Stimulated activated memory B cell treated with anti-CD40 and anti-IgM and Interleukin-4, amounts not matched to agents 10 μg/mL and 1 μg/mL and 100 μg/mL, for 72 hours (primary cell): ENCODE measurements at places on chromosomes 1 and 21.

DNA sequence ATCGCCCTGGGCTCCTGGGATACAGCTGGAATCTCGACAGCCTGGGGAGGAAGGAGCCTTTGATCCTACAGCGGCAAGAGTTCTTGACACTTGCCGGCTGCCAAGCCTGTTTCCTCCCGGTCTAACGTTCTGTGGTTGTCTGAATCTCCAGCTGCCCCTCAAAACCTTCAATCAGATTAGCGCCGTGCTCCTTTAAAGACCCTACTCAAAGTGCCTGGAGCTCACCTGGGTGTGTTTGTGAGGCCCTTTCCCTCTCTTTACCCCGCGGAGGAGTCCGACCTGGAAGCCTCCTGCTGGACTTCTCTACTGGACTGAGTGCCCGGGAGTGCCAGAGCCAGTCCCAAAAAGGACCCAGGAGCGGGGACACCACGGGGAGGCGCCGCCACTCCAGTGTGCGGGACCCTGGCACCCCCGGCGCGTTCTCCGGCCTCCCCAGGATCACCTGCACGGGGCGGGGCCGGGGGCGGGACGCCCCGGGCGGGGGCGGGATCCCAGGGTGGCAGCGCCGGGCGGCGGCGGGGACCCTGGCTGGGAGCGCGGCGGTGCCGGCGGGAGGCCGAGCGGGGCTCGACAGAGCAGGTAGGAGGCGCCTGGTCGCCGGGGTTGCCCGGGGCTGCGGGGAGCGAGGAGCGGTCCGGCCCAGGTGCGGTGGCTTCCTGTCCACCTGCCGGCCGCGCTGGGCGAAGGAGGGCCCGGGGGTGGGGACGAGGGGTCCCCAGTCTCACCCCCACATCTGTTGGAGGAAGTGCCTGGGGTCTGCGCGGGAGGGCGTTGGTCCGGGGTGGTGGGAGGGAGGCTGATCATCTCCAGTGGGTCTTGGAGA lies at the start of gene NCMAP:
TSS of gene NCMAP (plus strand) at position 497 of the 823 bp plus-strand sequence. CDS start 39,344 bp downstream, outside the sequence.
- peak; percentile 61 for ATAC-seq

DNA sequence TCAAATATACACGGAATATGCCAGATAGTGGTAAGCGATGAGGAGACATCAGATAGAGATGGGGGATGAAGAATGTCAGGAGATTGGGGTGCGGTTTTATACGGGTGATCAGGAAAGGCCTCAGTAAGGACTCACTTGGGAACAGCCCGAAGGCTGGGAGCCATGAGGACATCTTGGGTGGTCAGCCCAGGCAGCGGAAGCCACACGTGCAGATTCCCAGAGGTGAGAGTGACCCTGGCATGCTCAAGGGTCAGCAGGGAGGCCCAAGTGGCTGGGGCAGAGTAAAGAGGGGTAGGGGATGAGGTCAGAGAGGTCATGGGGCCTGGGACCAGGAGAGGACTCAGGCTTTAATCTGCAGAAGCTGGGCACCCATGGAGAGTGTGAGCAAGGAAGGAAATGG lies 106.6 kb downstream of the MATN1 start:
- no peak for ATAC-seq

GRCh38 chr1:236120721-236121153 lies 21.6 kb upstream of the GPR137B start:
- ATAC-seq, result peak; percentile 55

DNA sequence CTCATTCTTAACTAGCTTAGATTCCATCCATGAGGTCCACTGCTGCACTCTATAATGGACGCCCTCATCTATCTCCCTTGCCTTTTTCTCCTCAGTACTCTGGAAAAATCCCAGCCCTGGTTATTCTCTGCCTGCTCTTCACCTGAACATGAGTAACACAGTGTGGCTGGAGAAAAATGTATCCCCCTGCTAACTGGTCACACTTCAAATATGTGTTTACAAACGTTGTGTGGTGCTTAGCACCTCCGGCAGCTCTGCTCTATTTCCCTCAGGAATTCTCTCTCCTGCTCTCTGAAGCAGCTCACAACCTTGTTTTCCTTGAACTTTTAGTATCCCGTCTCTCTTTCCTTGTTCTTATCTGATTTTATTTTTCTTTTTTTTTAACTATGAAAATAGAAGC lies 4.1 kb downstream of the SCCPDH start:
- ATAC-seq, result no peak

GRCh38 chr21:45819478-45820170 lies 161.9 kb upstream of the COL6A1 start:
- no peak for ATAC-seq

DNA sequence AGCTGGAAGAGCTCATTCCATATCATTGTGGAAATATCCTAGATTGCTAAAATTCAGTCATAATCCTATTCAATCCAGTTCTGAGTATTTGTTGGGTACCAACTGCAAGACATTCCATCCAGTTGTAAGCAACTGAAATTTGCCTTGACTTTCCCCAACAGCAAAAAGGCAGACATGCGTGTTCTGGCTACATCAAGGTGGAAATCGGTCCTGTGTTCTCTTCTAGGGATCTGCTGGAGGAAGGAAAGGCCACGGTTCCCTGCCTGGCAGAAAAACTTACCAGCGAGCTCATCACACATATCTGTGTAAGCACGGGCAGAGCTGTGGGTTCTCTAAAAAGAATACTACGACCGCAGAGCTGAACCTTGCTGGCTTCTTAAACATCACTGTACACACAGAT lies 17.5 kb downstream of the MX1 start:
- no peak for ATAC-seq

GRCh38 chr1:207745839-207746767 lies 5.8 kb upstream of the CD46 start:
- no peak for ATAC-seq

GRCh38 chr1:97943354-97943753 lies 22.5 kb upstream of the DPYD start:
- ATAC-seq, result no peak

GRCh38 chr1:233357595-233358397 lies 30.3 kb downstream of the MAP3K21 start:
- ATAC-seq, result peak; percentile 75

DNA sequence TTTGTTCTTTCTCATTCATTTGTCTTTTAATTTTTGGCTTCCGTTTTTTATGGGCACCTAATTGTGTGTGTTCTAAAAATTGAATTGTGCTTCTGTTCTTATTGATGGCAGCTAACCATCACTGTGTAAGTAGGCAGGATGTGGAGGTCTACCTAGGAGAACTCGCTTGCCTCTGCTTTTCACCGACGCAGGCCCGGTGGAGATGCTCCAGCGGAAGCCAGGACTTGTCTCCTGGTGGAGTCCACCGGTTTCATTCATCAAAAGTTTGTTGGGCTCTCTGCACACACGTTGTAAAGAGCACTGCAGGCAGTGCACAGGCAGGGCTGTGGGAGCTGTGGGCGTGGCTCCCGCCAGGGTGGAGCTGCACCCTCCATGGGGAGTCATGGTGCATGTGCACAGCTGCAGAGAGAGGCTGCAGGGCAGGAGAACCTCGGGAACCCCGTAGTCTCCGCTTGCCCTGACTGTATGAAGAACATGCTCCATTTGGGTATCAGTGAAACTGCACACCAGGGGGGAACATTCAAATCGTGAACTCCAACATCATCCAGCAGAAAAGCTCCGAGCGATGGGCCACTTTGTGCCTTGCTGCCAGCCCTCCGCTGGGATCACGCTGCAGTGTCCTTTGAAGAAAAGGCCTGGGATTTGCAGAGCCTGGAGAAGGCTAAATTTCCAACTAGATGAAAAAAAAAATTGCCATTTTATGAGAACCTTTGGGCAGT lies 6.0 kb upstream of the C1orf174 start:
- ATAC-seq, result no peak

DNA sequence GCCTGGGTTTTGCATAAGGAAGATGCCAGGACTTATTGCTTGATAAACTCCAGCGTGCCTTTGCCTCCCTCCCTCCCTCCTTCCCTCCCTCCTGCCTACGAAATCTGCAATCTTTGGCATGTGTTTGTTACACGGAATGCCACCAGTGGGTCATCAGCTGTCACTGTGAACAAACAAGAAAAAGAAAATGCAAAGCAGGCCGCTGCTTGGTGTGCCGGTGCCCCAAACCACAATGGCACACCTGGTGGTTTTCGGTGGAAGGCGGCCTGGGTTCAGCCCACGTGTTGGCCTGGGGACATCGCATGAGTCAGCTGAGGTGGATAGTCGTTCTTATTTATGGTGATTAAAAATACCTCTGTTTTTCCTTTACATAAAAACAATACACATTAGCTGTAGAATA lies 16.3 kb upstream of the IFNLR1 start:
- peak; percentile 85 for ATAC-seq

DNA sequence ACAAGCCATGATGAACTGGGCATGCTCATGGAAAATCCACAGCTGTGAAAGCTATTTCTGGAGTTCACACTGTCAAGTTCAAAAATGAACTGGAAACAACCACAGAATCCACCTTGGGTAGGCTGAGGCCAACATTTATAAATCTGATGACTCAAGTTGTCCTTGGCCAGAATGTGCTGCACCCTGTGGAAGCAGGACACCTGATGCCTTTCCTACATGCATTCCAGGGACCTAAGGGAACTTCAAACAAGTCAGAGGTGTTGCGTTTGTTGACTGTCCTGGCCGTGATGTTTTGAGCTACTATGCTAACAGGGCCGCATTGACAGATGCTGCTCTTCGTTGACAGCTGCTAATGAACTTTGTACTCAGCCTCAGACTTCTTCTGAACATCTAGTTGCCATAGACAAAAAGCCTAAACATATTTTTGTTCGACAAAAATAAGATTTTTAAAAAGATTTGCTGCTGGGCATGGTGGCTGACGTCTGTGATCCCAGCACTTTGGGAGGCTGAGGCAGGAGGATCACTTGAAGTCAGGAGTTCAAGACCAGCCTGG lies 127.9 kb upstream of the SLC45A1 start:
- ATAC-seq, result no peak

- no peak for ATAC-seq
Measured at GRCh38 chr1:33986390-33987095, 122.7 kb downstream of the HMGB4 start.

GRCh38 chr1:77030401-77031105 lies 163.3 kb downstream of the ST6GALNAC5 start:
- ATAC-seq, result no peak

- ATAC-seq, result peak; percentile 6
Measured at GRCh38 chr1:236176337-236177336, 34.3 kb downstream of the GPR137B start.

DNA sequence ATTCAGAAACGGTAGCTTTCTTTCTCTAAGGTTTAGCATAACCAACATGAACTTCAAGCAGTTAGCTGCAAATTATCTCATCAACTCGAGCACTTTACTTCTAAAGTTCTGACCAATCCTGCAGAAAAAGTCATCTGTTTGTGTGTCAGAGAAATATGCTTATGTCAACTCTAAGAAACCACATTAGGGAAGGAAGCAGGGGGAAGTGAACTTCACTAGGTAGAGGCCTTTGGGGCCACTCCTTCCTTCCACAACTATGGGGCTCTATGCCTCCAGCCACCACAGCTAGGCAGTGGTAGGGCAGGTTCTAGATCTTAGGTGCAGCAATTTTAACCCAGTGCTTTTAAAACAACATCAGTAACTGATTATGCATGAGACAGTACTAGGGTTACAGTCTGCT lies 375.9 kb downstream of the DSCAM start:
- no peak for ATAC-seq

DNA sequence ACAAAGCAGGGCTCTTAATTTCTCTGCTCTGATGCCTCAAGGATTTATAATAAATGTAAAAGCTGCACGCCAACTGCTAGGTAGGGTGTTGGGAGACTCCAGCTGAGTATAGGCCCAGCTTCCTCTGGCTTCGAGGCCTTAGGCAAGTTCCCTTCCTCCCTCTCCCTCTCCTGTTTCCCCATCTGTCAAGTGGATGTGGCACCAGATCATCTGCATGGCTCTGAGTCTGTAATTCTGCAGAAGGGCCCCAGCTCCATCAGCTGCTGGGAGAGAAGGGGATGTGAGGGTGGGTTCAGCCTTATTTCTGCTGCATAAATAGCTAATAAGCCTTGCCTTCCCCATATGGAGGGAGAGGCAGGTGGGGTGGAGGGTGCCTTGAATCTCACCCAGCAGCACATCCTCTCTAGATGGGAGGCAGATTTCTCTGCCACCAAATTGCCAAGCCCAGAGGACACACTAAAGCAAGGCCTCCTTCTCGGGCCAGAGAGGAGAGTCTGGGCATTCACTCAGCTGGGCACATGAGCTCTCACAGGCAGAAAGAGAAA lies 3.8 kb downstream of the TRIM62 start:
- ATAC-seq, result no peak

DNA sequence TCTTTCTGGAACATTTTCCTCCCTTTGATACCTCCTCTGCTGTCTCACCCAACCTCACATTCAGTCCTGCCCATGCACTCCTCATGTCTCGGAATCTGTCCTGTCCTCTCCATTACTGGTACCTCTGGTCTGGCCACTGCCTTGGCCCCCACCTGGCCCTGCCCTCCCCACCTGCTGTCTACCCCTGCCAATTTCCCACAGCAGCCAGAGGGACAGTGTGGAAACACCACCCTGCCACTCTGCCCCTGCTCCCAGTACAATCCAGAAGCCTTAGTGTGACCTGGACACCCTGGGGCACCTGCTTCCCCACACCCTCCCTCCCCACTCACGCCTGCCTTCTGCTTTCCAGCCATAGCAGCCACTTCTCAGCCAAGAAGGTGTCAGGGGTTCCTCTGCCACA lies 534.4 kb downstream of the MATN1 start:
- no peak for ATAC-seq
